ENCODE measurements at places on chromosomes 16 and 17.

- DNase-seq: no peak
Observed at GRCh38 chr17:47952171-47953021, 5.3 kb downstream of the PRR15L start.

GRCh38 chr17:49110509-49110908 is 22.1 kb upstream of the B4GALNT2 start:
- no peak for DNase-seq

- no peak for DNase-seq
Observed at GRCh38 chr17:66964930-66965800, 658 bp downstream of the CACNG4 start.

DNA sequence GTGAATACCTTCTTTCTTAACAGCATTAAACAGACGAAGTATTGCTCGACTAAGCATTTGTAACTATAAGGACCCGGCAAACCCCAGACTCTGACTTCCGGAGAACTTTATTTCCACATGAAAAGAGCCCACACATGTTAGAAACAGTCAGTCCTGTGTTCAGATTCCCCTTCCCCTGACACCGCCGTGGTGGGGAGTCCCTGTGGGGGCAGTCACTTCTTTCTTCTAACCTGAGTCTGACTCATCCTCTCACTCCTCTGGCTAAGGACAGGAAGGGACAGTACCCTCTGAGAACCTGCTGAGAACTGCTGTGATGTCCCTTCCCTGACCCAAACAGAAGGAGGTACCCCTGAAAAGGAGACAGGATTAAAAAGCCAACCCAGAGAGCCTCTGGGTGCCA is 165.1 kb downstream of the XYLT1 start:
- no peak for DNase-seq

DNA sequence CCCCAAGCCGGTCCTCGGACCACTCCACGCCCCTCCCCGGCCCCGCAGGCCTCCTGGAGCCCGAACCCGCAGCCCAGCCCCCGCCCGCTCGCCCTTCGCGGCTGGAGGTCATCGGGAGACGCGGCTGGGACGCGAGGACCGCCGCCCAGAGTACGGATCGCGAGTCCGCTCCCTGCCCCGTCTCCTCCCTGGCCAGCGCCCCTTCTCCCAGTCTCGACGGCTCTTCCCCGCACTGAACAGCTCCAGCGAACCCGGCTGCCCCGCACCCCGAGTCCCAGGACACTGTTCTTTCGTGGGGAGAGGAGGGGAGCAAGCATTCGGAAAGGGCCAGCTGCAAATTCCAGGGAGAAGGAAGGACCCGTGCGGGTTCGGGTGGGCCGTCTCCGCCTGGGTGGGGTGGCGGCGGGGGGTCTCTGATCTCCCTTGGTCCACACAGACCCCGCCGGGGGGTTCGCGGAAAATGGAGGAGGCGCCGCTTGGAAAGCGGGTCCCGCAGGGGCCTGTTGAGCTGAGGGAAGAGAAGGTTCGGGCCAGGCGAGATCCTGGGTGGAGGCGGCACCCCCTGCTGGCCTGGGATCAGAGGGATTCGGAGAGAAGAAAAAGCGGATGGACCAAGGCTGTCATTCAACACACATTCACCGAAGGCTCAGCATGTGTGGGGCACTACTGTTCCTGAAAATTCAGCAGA is 632 bp upstream of the RTN4RL1 start:
- no peak for DNase-seq

DNA sequence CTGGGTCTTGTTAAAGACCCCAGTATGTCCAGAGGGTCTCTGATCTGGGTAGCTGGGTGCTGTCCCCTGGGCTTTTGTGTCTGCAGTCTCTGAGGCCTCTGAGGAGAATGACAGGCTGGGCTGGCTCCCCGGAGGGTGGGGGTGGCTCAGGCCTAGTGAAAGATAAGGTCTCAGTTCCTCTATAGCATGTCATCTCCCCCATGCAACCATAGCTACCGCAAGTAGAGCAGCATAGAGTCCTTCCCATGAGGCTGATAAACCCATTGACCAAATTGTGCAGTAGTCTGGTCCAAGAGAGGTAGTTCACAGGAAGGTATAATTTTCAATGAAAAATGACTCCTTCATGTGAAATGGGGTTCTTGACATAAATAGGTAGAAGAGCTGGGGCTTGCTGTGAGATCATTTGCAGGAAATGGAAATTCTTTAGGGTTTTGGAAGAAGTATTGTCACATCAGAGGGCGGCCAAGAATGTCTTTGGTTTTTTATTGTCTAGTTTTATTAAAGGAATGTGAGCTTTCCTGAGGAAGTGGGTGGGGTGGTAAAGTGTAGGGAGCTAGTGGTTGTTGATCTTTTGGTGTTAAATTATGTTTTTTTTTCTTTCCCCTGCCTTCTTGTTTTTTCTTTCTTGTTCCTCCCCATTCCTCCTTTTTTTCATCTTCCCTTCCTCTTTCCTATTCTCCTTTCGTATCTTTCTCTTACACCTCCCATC is 21.0 kb downstream of the SLC7A6OS start:
- DNase-seq: no peak

- no peak for DNase-seq
Observed at GRCh38 chr16:70510216-70510615, 13.1 kb downstream of the COG4 start.

GRCh38 chr16:22191532-22192260 is 14.4 kb upstream of the EEF2K start:
- DNase-seq: no peak

GRCh38 chr17:48523010-48523409 is 7.8 kb downstream of the HOXB1 start:
- DNase-seq: no peak

- DNase-seq: no peak
Observed at GRCh38 chr17:68379692-68380677, 77.3 kb downstream of the WIPI1 start.
